Pancreas (tissue), 10 donors: ENCODE measurements at places on chromosomes 12 and 14. TPM values are rescaled to one million over a fixed set of nuclear protein-coding genes. Genes with fewer than 3 reads are reported as not detected.

Gene IGF1
- 2.3 TPM for total RNA-seq

Gene CIROP
- total RNA-seq, result not detected

Gene RIC8B
- total RNA-seq, result 10.6 TPM

Gene MNAT1
- 10.1 TPM for total RNA-seq

Gene TMEM253
- 1.6 TPM for total RNA-seq

Gene CRIP1
- 2.7 TPM for total RNA-seq

Gene MTHFD1
- 36.7 TPM for total RNA-seq

Gene SELPLG
- 2.1 TPM for total RNA-seq

Gene C12orf50
- total RNA-seq, result not detected

Gene ALDH6A1
- total RNA-seq, result 36.1 TPM

Gene SLCO1C1
- 0.28 TPM for total RNA-seq

Gene SLCO1A2
- total RNA-seq, result 0.16 TPM

GRCh38 chr12:124498275-124499189, 68.9 kb downstream of the NCOR2 start:
- H3K36me3 ChIP-seq, result no peaks in the 10 kb centered on the region
- H3K4me1 ChIP-seq, result peaks cover 20% of the 10 kb centered on the region
- DNase-seq, result no peak
- H3K27me3 ChIP-seq, result no peaks in the 10 kb centered on the region
- no peak overlapping the region for H3K4me3 ChIP-seq

DNA sequence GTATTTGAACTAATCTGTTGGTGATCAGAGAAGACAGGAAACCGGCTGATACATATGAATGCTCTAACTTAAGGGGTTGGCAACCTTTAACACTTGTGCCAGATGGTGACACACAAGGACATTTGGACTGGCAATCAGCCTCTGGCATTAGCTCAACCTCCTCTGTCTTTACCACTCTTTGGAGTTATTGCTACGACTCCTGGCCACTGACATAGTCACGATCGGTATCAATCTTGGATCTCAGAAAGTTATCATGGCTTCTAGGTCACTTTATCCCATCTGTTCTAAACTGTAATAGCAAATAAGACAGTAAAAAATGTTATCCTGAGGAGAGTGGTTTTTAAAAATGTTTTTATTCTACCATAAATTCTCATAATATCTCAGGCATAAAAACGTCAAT, 575.2 kb upstream of the MDGA2 start:
- no peak overlapping the region for H3K27ac ChIP-seq
- H3K4me1 ChIP-seq, result no peaks in the 10 kb centered on the region
- H3K27me3 ChIP-seq, result no peaks in the 10 kb centered on the region

DNA sequence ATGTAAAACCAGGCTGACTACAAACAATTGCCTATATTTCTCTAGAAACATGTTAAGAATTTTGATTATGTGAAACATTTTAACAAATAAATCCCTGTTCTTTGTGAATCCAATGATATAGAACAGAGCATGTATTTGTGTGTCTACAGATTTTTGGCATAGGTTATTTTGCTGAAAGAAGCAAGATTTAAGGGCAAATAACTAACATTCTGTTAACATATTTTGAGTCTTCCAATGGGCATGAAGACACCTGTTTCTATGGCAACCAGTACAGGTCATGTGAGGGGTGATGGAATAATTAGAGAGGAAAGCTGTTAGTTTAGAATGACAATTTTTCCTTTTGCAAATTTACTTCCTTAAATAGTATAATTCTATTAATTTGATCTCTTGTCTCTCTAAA, 8.8 kb downstream of the ART4 start:
- no peak overlapping the region for H3K4me3 ChIP-seq
- DNase-seq, result no peak
- no peaks in the 10 kb centered on the region for H3K36me3 ChIP-seq
- no peaks in the 10 kb centered on the region for H3K27me3 ChIP-seq
- no peak overlapping the region for H3K27ac ChIP-seq
- H3K4me1 ChIP-seq, result no peaks in the 10 kb centered on the region

DNA sequence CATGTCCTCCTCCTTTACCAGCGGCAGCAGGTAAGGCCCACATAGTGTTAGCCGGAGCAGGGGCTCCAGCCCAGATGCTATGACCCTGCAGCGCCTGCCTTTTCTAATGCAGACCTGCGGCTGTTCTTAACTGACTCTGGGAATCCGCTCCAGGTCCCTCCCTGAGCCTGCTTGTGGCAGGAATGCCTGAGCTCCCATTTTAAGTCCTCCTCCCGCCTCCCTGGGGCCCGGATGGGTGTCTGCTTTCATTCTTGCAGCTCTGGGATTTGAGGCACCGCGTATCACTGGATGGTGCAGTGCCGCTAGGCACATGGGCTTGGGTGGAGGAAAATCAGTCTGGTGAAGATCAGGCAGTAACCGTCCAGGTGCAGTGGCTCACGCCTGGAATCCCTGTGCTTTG, 7.6 kb downstream of the TSPAN9 start:
- no peaks in the 10 kb centered on the region for H3K36me3 ChIP-seq
- no peak overlapping the region for H3K4me3 ChIP-seq
- no peaks in the 10 kb centered on the region for H3K4me1 ChIP-seq
- DNase-seq, result no peak
- no peak overlapping the region for H3K27ac ChIP-seq

DNA sequence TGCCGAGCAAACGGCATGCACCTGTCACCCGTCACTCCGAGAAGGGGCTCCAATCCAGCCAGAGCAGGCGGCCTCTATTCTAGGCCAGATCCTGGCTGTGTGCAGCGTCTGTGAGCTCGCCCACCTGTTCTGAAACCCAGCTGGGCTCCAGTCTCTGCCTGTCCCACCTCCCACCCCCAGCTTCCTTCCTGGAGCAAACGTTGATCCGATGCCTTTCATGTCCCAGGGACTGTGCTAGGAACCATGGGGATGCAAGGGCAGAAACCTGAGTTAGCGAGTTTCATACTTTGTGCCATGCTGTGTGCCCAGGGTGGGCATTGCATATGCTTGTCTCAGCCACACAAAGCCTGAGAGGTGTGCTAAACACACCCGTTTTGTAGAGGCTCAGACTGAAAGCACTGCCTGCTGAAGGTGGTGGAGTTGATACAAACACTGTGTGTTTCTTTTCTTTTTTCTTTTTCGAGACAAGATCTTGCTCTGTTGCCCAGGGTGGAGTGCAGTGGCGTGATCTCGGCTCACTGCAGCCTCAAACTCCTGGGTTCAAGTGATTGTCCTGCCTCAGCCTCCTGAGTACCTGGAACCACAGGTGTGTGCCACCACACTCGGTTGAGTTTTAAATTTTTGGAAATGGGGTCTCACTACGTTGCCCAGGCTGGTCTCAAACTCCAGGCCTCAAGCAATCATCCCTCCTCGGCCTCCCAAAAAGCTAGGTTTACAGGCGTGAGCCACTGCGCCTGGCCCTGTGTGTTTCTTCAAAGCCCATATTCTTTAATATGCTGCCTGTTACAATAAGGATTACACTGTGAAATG, 84.1 kb upstream of the MED13L start:
- peaks cover 7% of the 10 kb centered on the region for H3K4me1 ChIP-seq
- DNase-seq, result no peak
- no peaks in the 10 kb centered on the region for H3K36me3 ChIP-seq

- H3K4me1 ChIP-seq, result no peaks in the 10 kb centered on the region
- no peaks in the 10 kb centered on the region for H3K27me3 ChIP-seq
- no peak for DNase-seq
- H3K36me3 ChIP-seq, result no peaks in the 10 kb centered on the region
- no peak overlapping the region for H3K4me3 ChIP-seq
Measured at GRCh38 chr14:39827901-39828655, 395.8 kb upstream of the FBXO33 start.

- no peak overlapping the region for H3K27ac ChIP-seq
- no peaks in the 10 kb centered on the region for H3K36me3 ChIP-seq
- no peaks in the 10 kb centered on the region for H3K4me1 ChIP-seq
Measured at GRCh38 chr12:53739214-53740129, 12.2 kb upstream of the CALCOCO1 start.

DNA sequence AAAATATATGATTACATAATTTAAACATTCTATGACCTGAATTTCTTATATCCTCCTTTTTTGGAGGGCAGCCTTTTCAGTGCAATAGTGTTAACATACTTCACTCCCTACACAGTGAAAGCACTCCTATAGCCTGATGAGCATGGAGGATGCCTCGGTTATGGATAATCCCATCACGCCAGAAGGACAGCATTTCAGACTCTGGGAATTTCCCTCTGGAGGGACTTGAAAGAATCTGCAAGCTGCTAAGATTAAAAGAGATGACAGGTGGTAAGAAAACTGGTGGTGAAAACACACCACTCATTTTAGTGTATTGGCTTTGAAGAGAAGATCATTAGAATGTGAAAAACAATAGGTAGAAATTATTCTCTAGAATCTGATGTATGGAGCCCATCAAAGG, 99.3 kb upstream of the LMNTD1 start:
- no peak for DNase-seq
- H3K27ac ChIP-seq, result no peak overlapping the region
- H3K36me3 ChIP-seq, result no peaks in the 10 kb centered on the region
- H3K4me3 ChIP-seq, result no peak overlapping the region
- no peaks in the 10 kb centered on the region for H3K27me3 ChIP-seq
- no peaks in the 10 kb centered on the region for H3K4me1 ChIP-seq

GRCh38 chr12:25960961-25961360, 2.5 kb downstream of the RASSF8 start:
- H3K27me3 ChIP-seq, result no peaks in the 10 kb centered on the region
- no peak for DNase-seq
- H3K36me3 ChIP-seq, result no peaks in the 10 kb centered on the region
- H3K27ac ChIP-seq, result no peak overlapping the region
- no peak overlapping the region for H3K4me3 ChIP-seq

DNA sequence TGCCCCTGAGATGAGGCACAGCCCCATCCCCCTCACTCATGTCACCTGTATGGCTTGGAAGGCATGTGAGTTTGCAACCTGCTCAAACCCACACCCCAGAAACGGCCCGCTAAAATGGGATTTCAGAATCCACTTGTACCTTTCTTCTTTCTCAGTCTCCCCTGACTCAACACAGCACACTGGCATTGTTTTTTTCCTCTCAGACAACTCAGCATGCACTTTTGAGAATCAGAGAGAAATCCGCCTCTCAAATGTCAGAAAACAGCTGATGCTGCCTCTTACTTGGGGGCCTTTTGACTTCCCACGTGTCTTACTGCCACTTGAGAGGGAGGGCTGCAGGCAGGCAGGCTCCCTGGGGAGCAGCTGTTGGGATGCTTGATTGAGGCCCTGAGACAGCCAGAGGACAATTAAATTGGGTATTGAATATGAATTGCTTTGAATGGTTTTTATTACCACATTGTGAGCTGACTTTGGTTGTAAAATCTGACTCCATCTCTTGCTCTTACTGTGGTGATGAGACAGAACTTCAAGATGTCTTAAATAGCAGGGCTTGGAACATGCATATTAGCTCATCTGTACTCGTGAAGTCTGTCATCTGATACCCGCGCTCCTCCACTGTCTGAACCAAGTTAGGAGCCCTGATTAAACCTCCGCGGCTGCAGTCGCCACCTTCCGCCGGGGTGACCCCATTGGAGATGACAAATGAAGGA, 96.6 kb downstream of the APAF1 start:
- no peaks in the 10 kb centered on the region for H3K36me3 ChIP-seq
- H3K27me3 ChIP-seq, result no peaks in the 10 kb centered on the region
- DNase-seq, result no peak
- no peak overlapping the region for H3K27ac ChIP-seq
- H3K4me3 ChIP-seq, result no peak overlapping the region

DNA sequence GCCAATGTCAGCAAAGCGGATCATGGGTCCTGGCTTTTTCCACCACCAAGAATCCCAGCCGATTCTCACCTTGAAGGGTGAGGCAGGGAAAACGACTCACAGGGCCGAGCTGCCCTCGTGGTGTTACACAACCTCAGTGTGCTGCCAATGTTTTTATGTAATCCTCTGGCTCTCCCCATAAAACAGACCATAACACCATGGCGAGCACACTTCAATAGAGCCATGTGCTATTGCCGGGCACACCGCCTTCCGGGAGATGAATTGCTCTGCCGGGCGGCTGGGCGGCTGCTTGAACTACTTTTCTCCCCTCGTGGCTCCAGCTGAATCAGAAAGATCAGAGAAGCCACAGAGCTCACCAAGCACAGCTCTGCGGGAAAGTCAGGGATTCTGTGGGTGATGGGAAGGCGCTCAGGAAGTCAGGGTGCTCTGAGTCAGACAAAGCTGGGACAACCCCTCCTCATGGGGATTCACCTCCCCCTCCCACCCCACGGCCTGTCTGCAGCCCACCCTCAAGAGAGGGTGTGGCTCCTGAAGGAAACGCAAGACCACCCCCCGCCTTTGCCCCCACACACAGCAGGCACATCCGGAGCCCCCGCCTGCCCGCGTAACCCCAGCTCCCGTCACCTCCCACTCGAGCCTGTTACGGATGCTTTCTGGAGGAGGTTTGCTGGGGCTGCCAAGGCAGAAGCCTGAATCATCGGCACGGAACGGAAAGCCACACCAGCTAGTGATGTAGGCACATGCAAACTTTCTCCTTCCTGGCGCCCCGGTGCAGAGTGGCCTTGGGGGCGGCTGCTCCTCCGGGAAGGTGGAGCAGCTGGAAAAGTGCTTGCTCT, 1.8 kb downstream of the GALNT9 start:
- no peak for DNase-seq
- no peak overlapping the region for H3K4me3 ChIP-seq
- no peaks in the 10 kb centered on the region for H3K4me1 ChIP-seq
- H3K36me3 ChIP-seq, result no peaks in the 10 kb centered on the region
- no peaks in the 10 kb centered on the region for H3K27me3 ChIP-seq

GRCh38 chr12:16605642-16606116, 283 bp downstream of the LMO3 start:
- peak overlapping the region; percentile 48 for H3K4me3 ChIP-seq
- no peaks in the 10 kb centered on the region for H3K36me3 ChIP-seq
- no peak for DNase-seq
- H3K4me1 ChIP-seq, result no peaks in the 10 kb centered on the region
- H3K27ac ChIP-seq, result peak overlapping the region; percentile 88

GRCh38 chr14:57870686-57871457, 5.0 kb upstream of the SLC35F4 start:
- no peaks in the 10 kb centered on the region for H3K27me3 ChIP-seq
- H3K4me3 ChIP-seq, result no peak overlapping the region
- no peaks in the 10 kb centered on the region for H3K36me3 ChIP-seq
- H3K27ac ChIP-seq, result no peak overlapping the region
- no peak for DNase-seq

DNA sequence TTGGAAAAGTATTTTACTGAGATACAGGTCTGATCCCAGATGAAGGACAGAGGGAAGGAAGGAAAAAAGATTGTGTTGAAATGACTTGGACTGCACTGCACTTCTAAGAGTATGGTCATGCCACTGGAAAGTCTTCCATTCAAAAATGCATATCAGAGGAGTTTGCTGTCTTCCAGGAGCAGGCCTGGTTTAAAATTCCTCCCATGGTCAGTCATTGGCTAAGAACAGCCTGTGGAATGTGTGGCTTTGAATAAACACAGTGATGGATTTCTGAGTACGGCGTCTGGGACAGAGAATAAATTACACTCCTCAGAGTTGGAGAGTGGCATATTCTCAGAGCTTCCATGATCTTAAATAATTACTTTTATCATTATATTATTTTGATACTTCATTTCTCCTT, 245.8 kb upstream of the PDZRN4 start:
- no peak for DNase-seq
- H3K27me3 ChIP-seq, result no peaks in the 10 kb centered on the region
- H3K36me3 ChIP-seq, result no peaks in the 10 kb centered on the region
- H3K4me1 ChIP-seq, result no peaks in the 10 kb centered on the region

- no peaks in the 10 kb centered on the region for H3K36me3 ChIP-seq
- no peak overlapping the region for H3K27ac ChIP-seq
- H3K27me3 ChIP-seq, result no peaks in the 10 kb centered on the region
- no peak for DNase-seq
Measured at GRCh38 chr14:23827100-23827892, 126.3 kb upstream of the DHRS4 start.
